Stimulated activated naive CD4-positive, alpha-beta T cell treated with Interleukin-2 at 50 U/mL for 16 hours (primary cell): ENCODE measurements at places on chromosomes 7 and 10.
A peak's percentile ranks its signal among the peaks of the same experiment; 100 is the strongest.

GRCh38 chr7:89027781-89028180 is 232.2 kb upstream of the TEX47 start:
- no peak for DNase-seq

- DNase-seq, result no peak
Measured at GRCh38 chr7:102275123-102275703, 11.5 kb upstream of the SH2B2 start.

DNA sequence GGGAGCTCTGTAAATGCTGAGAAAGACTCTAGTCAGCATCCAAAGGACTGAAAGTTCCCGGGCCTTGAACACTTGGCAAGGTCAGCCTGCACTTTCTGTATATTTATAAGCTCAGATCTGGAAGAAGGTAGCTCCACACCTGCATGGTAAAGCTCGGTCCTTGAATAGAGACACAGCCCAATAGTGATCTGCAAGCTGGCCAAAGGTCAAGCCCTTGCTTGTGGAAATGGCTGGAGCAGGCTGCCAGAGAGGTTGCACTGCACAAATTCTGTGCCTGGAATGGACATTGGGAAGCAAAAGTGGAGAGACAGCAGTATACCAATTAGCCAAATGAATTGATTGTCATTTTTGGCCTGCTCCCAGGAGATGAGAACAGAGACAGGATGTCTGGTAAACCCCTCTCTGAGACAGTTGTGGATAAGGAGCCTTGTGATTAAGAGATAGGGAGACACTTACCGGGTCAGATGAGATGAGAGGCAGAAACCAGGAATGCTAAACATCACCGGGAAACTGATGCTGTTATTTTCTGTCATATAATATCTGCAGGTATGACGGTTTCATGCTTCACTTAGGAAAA is 8.0 kb upstream of the FRA10AC1 start:
- no peak for DNase-seq

- DNase-seq, result no peak
Measured at GRCh38 chr10:104334561-104334960, 3.7 kb downstream of the ITPRIP start.

DNA sequence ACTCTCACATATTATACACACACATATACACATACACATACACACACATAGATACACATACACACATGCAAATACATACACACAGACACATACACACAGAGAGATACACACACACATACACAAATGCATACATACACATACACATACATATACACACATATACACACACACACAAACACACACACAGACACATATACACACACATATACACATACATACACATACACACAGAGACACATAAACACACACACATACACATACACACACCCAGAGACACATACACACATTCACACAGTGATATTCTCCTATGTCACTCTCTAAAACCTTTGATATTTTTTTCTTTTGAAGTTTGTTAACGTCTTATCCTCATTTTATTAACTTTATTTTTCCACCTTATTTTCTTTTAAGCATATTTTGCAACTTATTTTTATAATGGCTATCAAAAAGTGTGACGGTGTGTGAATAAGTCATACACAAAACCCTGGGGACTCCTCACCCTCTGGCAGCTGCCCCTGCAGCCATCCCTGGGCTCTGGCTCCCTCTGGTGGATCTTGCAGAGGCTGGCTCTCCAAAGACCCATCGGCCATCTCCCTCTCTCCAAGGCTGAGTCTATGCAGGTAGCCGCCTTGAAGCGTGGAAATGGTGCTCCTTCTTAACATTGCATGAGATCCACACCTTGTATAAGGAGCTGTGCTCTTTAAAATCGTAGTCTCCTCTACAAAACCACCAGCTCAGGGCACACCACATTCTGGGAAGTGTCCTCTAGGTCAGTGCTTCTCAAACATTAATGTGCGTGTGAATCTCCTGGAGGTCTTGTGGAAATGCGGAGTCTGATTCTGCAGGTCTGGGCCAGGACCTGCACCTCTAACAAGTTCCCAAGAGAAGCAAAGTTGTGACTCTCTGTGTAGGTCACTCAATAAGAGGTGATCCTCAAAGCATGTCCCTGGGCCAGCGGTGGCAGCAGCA is 4.1 kb upstream of the C10orf120 start:
- DNase-seq, result peak; percentile 2

DNA sequence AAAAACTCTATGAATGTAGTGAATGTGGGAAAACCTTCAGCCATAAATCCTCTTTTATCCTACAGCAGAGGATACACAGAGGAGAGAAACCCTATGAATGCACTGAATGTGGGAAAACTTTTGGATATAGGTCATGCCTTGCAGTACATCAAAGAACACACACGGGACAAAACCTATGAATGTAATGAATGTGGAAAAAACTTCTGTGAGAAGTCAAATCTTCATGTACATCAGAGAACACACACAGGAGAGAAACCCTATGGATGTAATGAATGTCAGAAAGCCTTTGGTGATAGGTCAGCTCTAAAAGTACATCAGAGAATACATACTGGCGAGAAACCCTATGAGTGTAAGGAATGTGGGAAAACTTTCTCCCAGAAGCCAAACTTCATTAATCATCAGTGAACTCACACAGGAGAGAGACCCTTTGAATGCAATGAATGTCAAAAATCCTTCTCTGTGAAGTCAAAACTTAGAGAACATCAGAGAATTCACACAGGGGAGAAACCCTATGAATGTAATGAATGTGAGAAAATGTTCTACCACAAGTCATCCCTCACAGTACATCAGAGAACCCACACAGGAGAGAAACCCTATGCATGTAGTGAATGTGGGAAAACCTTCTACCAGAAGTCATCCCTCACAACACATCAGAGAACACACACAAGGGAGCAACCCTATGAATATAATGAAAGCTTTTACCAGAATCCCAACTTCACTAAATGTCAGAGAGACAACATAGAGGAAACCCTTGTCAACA is 45.6 kb downstream of the ZNF487 start:
- DNase-seq, result no peak

- no peak for DNase-seq
Measured at GRCh38 chr7:74502216-74502891, 48.6 kb downstream of the GTF2IRD1 start.

- DNase-seq, result no peak
Measured at GRCh38 chr10:103851261-103851660, 4.1 kb downstream of the SH3PXD2A start.

DNA sequence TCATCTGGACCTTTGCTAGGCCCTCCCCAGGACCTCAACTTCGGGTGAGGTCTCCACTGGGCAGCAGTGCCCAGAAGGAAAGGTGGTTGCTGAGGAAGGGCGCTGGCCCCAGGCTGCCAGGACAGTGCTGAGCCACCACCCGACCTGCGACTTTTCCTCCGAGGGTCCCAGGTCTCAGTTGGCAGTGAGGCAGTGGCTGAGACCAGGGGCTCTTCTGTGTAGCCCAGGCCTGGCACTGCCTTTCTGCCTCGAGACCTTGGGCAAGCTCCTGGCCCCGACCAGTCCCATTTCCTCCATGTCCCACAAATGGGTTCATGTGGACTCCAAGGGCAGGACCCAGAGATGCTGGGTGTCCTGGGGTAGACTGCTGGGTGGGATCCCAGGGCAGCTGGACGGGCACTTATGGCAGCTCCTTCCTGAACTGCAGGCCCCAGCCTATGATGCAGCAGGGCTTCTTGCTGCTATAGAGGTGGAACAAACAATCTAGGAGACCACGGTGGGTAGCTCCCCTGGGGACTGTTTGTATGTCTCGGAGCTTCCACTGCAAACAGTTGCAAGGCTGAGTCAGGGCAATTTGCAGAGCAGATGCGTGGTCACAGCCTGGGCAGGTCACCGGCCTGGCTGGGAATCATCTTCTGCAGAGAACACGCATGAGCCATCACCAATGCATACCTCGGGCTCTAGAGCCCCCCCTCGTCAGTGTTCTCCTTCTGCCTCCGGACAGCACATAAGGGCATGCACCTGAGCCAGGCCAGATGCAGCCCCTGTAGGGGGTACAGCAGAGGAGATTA is 17.9 kb upstream of the LRRC18 start:
- DNase-seq, result no peak
